ENCODE measurements at places on chromosomes 4 and X.

DNA sequence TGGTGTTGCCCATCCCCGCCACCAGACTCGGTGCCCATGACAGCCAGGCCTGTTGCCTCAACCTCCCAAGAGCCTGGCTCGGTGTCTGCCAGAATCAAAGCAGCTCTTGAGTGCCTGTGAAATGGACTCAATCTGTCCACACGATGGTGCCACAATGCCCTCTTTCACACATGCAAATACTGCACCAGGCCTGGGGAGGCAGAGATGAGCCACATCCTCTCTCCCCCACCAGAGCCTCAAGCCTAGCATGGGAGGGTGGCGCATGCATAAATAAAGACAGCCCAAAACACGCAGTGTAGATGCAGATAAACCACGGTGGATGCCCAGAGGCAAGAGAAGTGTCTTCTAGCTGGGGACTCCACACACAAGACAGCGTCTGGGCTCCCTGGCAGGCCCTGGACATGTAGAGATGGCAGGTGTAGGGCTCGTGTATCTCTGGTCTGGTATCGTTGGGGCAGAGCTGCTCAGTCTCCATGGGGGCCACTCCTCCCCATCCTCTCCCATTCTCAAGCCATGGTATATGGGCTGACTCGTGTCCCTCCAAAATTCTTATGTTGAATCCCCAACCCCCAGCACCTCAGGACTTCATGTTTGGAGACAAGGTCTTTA lies 65.6 kb downstream of the JAKMIP1 start:
- DNase-seq, result no peak

DNA sequence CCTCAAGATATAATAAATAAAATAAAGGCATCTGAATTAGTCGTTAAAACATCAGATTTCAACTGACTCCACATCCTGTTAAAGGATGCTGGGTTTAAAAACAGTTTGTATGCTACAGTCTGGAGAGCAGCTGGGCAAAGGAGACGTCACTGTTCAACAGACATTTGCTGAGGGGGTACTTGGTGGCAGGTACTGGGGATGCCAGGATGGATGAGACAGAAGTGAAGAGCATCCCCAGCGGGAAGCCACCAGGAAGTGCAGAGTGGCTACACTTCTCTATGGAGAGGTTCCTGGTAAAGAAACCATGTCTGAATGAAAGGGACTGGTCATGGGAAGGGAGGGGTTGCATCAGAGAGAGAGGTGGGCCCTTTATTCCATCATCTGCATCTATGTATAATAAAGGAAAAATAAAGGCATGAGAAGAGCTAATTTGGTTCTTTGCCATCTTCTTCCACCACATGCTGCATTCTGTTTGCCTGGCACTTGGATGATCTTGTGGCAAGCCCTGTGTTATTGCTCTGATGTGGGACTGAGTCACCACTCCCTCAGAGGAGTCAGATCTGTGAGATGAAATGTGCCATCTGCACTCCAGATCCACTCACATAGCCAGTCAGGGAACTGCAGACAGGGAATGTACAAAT lies 145.0 kb downstream of the SOWAHB start:
- DNase-seq, result no peak

DNA sequence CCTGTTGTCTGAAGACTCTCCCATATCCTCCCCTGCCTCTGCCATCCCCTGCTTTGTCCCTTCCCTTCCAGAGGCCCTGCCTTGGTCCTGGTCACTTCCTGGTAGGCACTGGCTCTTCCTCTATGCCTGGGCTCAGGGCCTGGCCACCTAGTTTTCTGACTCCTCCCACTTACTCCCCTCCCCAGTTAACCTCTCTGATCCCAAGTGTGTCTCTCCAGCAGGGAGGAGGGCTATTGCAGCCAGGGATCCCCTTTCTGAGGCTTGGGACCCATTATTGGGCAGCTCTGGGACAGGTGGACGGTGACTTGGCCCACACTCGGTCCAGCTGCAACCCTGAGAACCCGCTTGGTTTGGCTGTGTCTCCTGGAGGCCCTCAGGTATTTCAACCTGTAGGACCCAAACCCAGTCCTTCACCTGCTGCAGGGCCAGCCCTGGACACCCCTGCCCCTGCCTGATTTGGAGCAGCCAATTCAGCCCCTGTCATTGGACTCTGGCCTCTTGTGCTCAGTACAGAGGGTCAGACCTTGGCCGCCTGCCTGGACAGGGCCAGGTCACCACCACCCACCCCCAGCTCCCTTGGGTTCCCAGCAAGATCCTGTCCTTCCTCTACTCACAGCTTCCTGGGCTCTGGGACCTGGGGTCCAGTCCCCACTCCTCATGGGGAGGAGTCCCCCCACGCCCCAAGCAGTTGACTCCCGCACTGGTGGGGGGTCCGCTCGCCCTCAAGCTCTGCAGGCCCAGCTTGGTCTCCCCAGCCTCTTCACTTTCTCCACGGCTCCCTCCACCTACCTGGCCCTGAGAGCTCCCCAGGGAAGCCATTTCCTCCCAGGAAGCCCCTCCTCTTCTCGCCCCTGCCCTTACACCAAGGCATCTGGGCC lies 1.1 kb upstream of the SH3BP2 start:
- DNase-seq, result no peak

- no peak for DNase-seq
Observed at GRCh38 chrX:31260351-31260750, 188.5 kb upstream of the FTHL17 start.

GRCh38 chr4:96356591-96357370 lies 516.9 kb downstream of the PDHA2 start:
- DNase-seq, result no peak

GRCh38 chrX:15059474-15059873 lies 186.3 kb downstream of the MOSPD2 start:
- DNase-seq, result no peak

DNA sequence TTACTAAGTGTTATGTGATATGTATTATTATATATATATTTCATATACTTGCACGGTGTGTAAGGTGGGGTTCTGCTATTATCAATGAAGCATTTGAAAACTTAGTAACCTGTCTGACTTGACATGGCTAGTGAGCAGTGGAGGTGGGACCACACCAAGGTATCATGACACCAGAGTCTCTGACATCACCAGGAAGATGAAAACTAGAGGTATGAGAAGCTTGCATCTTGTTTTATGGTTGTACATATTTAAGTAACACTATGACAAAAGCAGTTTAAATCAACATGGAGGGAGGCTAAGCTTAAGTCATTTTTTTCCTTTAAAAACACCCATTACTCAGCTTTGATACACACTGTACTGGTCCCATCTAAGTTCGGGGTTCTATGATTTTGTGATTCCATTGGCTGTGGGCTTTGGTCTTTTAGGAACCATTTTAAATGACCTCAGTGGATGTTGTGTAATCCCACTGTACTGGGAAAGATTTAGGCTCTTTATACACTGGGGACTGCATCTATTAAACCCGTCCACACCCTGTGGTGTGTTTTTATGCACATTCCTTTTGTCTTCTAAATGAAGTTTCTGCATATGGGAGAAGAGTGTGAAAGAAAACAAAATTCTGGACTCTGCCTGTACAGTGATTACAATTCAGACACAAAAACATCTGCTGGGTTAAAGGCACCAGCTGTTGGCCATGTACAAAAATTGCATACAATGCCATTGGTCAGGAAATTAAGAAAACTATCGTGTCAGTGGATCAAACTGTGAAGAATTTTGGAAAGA lies 570.6 kb downstream of the SPRY1 start:
- no peak for DNase-seq

GRCh38 chr4:102356562-102357202 lies 11.4 kb upstream of the SLC39A8 start:
- DNase-seq, result no peak

GRCh38 chr4:2914256-2915126 lies 48.7 kb downstream of the NOP14 start:
- no peak for DNase-seq

DNA sequence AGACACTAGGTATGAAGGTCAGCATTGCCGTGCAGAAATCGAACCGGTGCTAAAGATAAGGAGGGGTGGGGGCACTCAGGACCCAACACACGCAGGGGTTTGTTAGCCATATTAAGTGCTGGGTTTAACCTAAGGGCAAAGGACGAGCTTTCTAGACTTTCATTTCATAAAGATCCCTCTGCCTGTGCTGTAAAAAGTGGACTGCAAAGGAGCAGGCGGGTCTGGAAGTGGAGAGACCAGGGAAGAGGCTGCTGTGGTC lies 1.3 kb downstream of the CASP3 start:
- DNase-seq, result peak; percentile 6

DNA sequence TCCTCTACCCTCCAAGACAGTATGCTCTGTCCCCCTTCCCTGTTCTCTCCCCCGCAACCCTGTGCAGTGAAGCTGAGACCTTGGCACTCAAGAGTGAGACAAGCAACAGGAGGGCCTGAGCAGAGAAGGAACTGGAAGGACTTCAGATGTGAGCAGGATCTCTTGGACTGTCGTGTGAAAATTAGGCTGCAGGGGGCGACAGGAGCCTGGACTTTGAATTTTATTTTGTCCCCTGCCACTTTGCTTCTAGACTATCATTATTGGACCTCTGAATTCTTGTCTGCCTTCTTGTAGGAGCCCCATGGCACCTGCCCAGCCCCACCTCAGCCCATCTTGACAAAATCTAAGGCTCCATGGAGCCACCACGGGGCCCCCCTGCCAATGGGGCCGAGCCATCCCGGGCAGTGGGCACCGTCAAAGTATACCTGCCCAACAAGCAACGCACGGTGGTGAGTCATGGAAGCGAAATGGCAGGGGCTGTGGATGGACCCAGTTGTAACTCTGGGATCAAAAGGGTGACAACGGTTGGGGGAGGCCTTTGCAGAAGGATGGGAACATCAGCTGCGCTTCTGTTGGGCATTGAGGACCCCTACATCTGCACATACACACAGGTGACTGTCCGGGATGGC lies 1.7 kb downstream of the ARAF start:
- DNase-seq, result no peak

GRCh38 chrX:3362956-3363355 lies 16.5 kb upstream of the MXRA5 start:
- no peak for DNase-seq

- no peak for DNase-seq
Observed at GRCh38 chr4:30802622-30803323, 82.6 kb downstream of the PCDH7 start.

DNA sequence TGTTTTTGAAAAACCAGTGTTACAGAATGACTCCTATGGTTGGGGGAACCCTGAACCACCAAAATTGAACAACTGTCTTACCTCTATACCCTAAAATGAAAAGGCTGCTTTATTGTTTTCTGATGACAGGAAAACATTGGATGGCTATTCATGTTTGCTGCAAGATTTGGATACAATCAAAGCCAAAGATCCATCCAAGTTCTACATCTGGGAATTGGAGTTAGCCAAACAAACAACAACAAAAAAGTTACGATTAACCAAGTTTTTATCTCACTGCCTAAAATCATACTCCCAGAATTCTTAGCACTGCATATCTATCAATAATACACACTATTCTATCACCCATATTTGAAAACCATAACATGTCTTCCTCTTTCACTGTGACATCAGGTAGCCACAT lies 349.7 kb upstream of the SLC7A11 start:
- no peak for DNase-seq

DNA sequence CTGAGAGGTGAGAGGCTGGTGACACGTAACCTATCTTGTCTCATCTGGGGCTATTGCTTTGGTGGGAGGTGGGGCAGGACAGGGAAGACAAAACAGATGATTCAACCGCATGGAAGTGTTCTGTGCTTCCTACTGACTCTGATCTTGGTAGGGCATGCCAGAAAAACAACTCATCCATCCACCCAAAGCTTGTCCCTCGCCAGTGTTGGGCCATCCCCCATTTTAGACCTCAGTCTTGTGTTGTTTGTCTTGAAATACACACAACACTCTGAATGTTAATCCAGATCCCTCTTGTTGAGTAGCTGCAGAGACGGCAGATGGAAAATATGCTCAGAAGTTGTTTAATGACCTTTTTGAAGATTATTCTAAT lies 377 bp downstream of the CHRNA9 start:
- DNase-seq, result no peak

DNA sequence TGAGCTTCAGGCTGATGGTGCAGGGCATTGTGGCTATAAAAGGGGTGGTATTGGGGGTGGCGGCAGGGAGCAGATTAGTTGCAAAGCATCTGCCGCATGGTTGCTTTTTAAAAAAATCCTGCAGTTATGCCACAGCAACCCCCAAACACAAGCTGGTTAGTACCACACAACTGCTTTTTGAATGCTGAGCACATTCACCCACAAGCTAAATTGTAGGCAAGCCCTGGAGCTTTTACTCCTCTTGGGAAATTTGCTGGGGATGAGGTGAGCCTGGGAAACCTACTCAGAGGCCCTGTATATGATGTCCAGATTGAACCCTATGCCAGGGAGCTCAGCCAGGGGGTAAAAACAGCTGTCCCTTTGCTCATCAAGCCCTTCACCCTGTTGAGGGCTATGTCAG lies 33.8 kb upstream of the TRIM2 start:
- no peak for DNase-seq

- peak; percentile 59 for DNase-seq
Observed at GRCh38 chr4:184825141-184825895, 450 bp downstream of the ACSL1 start.

DNA sequence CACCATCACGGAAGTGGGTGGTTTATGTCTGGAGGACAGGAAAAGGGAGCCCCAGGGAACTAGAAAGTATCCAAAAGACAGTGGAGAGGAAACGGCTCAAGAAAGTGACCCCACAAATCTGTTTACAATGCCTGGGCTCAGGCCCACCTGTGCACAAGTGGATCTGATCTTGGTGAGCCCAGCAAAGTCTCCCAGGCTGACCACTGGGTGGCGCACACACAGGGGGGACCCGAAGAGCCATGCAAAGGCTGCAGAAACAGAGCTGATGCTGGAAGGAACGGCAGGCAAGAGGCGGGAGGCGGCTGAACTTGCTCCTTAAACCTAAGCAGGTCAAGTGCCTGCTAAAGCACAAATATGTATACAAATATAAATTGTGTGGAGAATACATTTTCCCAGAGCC lies 9.6 kb downstream of the HAUS7 start:
- peak; percentile 71 for DNase-seq

DNA sequence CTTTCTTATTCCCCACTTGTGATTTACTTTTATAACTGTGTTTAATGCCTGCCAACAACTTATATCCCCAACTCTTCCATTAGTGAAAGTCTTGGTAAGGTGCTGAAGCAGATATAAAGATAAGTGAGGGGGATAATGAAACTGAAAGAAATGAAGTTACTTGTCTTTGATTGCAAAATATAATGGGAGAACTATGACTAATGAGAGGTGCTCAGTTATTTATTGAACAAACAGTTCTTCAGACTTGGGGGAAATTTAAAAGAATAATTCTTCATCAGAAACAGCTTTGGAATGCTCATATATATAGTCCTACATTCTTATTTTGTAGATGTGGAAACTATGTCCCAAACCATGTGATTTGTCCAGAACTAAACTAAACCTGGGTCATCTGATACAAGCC lies 213.5 kb downstream of the TEX13A start:
- no peak for DNase-seq

GRCh38 chr4:153432965-153433753 lies 33.0 kb upstream of the TMEM131L start:
- DNase-seq, result no peak

GRCh38 chr4:84439996-84440395 lies 59.1 kb downstream of the NKX6-1 start:
- no peak for DNase-seq

DNA sequence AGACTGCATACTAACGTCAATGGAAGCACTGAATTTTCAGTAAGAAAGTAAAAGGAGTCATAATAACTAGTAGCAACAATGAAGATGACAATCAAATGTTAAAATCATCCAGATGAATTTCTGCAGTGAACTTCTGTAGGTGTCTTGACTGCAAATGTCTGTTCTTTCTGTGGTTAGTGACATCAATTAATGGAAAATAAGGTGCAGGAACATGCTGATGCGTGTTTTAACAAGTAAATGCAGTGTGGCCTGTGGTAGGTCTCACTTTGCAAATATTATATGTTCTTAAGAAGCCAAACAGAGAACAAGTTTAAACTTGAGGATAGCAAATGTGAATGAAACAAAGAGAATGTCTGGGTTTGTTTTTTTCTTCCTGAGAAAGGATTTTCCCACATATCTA lies 2.6 kb upstream of the DTHD1 start:
- DNase-seq, result no peak

Data from nephron progenitor cell (in vitro differentiated cells).